ENCODE measurements at places on chromosomes 1 and 21. TPM values are rescaled to one million over a fixed set of nuclear protein-coding genes. Genes with fewer than 3 reads are reported as not detected.

DNA sequence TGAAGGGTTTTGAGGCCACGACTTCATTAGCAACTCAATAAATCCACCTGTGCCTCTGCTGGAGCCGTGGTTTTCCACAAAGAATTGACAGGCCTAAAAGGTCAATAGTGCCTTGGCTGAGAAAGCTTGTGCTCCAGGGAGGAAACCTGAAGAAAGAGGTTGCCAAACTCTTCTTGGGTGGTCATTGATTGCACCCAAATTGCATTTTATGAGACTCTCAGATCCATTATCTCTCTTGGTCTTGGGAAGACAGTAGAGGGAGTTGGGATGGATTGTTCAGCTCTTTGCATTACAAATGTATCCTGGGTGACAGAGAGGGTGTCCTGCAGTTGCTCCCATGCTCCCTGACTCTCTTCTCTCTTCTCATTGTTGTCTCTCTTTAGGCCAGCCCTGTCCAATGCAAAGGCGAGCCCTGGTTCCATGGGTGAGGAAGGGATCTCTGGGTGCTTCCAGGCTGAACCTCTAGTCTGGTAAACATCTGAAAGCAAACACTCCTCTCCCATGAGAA, 46.1 kb upstream of the HTR1D start:
- no peak for DNase-seq
- H3K4me1 ChIP-seq, result no peaks in the 10 kb centered on the region
- no peaks in the 10 kb centered on the region for H3K27me3 ChIP-seq
- no peak overlapping the region for H3K27ac ChIP-seq

- peaks cover 7% of the 10 kb centered on the region for H3K4me1 ChIP-seq
- H3K27ac ChIP-seq, result no peak overlapping the region
- DNase-seq, result no peak
- H3K27me3 ChIP-seq, result peaks cover 20% of the 10 kb centered on the region
These were observed 3.2 kb downstream of the DMBX1 start for GRCh38 chr1:46492871-46493270.

GRCh38 chr1:24055681-24056080, 56.3 kb downstream of the MYOM3 start:
- H3K27ac ChIP-seq, result no peak overlapping the region
- no peaks in the 10 kb centered on the region for H3K4me1 ChIP-seq
- H3K4me3 ChIP-seq, result no peak overlapping the region
- DNase-seq, result no peak
- H3K36me3 ChIP-seq, result no peaks in the 10 kb centered on the region

LDLRAD1 gene
- not detected for total RNA-seq
